Aorta (tissue), 5 donors: ENCODE measurements at places on chromosomes 2 and 18.

DNA sequence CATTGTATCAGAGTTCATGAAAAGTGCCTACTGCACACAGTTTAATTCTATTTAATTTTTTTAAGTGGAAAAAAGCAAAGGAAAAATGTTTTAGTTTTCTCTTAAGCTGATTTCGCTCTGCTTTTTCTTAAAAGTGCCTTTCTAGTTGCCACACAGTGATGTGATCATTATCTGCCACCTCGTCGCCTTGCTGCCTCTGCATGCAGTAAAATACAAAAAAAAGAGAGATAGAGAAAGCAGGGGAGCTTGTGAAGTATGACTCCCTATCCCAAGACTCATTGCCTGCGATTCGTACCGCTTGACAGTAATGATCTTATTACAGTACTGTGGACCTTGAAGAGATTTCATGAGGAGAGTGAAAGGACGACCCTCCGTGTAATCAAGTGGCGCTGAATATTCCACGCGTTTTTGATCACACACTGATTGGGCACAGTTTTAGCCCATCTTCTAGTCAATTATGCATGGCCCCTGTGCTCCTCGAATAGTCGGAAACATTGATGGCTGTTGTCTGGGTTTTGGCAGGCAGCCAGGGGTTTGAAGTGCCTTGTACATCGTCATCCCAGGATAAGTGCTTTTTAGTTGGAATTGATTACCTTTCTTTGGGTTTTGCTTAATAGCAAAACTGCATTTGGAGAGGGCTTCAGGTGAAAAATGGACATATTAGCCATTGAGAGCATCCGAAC is 188.3 kb downstream of the GBX2 start:
- DNase-seq: no peak

DNA sequence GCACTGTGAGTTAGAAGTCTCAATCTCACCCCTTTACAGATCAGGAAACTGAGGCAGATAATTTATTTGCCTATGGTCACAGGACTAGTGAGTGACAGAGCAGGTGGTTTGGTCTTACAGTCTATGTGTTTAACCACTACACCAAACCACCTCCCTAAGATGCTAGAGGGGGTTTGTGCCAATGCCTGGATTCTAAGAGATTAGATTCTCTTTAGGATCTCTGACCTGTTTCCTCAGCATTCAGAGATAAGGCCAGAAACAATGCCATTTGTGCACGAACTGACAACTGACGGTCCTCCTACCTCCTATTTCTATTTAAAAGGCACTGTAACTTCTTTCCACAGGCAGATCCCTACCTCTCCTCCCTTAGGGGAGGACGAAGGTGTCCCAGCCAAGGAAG is 2.3 kb upstream of the SLC20A1 start:
- DNase-seq: no peak

DNA sequence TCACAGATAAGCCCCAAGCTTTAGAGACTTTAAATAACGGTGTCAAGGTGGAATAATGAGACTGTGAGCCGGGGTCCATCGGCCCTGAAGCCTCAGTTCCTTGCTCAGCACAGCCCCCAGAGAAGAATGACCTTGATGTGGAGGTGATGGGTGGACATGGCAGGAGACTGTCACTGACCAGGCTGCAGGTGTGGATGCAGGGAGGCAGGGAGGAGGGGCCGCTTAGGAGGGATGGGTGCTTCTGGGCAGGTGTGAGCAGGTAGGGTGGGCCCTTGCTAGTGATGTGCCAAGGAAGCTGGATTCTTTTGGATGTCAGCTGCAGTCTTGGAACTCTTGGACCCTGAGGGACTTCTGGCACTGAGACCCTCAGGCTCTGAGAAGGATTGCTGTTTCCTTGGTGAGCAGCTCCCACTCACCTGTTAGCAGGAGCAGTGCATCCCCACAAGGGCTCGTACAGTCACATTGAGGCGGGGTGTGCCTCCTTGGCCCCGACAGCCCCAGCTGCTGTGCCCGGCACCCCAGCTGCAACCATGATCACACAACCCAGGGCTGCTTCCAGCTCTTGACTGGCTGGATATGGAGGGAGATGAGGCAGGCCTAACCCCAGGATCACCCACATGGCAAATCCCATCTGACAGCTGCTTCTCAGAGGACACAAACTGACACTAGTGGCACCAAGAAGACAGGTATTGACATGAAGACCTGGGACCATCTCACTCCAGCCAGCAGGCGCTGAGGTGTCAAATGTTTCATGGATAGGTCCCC is 209.8 kb upstream of the HDAC4 start:
- DNase-seq: peak; percentile 23

DNA sequence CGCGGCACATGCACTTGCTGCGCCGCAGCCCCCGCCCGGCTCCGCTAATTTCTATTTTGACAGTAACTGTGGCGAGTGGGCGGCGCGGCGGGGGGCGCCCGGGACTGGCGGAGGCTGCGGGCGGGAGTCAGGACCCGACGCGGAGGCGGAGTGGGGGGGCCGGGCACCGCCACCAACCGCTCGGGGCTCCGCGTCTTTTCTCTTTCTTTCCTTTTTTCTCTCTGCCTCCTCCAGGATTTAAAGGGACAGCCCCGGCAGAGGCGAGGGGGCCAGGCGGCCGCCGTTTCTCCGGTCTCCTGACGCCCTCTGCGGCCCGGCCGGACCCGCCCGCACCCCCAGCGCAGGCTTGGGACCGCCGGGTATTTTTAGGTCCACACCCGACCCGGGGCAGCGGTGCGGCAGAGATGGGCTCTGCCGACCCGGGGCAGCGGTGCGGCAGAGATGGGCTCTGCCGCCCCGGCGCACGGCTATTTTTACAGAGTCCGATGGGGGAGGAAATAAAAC is 460 bp upstream of the ZBTB7C start:
- DNase-seq: peak; percentile 69

- DNase-seq: no peak
Measured at GRCh38 chr2:156309917-156310316, 22.6 kb downstream of the NR4A2 start.

DNA sequence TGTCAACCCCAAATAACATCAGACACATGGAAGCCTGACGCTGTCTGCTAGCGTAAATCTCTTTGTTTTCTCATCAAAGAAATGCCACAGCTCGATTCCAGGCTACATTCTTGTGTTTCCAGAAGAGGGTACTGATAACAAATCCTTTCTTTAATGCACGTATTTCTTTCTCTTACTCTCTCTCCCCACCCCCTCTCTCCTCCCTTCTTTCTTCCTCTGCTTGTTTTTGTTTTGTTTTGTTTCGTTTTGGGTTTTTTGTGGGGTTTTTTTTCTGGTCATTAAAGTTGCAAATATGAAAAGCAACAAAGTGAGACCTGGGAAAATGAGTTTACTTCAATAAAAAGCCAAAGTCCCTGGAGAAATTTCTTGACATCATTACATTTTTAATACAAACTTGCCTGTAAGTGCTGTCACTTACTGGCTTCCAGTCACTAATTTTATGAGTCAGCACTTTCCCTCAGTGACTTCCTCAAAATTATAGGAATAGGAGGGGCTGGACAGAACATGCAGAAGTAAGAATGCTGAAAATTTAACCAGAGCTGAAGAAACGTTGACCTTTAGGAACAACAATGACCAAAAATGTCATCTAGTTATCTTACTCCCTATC is 106.7 kb upstream of the NABP1 start:
- no peak for DNase-seq

GRCh38 chr2:230161184-230161583 is 58.6 kb downstream of the SP110 start:
- no peak for DNase-seq

GRCh38 chr2:238879621-238880377 is 31.9 kb downstream of the TWIST2 start:
- DNase-seq: no peak

- no peak for DNase-seq
Measured at GRCh38 chr18:44699572-44700261, 19.0 kb downstream of the SETBP1 start.

DNA sequence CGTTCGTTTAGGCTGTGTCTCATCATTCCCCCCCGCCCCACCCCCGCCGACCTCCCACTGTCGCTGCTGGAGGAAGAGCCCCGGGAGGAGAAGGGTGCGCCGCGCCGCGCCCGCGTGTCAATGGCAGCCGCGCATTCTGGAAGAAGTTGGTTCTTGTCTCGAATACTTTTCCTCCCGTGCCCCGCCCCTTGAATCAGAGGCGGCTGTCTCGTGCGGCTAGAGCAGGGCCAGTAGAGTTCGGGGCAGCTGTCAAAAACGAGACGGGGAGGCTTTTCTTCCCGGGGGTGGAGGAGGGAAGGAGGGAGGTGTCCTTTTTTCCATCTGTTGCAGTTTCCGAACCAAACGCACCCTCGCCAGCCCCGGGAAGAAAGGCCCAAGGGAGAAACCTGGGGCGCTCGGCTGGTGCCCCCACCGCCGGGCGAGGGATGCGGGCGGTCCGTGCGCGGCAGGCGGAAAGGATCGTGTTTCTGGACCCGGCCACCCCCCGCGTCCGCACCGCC is 410 bp upstream of the TGIF1 start:
- no peak for DNase-seq

GRCh38 chr2:16194931-16195680 is 254.8 kb downstream of the MYCN start:
- DNase-seq: no peak

DNA sequence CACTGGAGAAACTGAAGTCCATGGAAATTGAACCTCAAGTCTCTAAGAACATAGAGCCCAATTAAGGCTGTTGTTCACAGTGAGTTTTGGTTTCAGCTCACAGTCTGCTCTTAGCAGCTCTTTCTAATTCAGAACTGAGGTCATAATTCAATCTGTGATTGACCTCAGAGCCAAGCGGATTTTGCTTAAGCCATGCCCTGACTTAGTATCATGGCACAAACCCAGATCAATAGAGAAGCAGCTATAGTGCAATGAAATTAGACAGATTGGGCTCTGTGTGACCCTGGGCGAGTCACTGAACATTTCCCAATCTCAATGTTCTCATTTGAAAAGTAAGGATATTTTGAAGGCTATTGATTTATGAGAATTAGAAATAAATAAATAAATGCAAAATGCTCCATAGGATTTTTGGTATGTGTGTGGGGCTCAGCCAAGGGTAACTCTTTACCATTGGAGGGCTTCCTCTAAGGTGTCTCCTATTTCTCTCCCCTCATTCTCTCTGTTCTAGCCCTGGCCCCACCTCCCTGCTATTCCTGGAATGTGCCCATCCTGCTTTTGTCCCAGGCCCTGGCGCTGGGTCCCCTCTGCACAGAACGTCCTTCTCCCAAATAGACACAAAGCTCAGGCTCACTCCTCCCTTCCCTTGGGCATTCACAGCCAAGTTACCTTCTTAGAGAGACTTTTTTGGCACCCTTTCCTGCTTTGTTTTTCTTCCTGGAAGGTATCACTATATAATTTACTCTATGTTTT is 239.6 kb downstream of the LPIN1 start:
- DNase-seq: no peak

GRCh38 chr2:233112776-233113452 is 52.8 kb downstream of the INPP5D start:
- no peak for DNase-seq
